AG04449 (cell line): ENCODE measurements at places on chromosomes 1 and 21.

- DNase-seq = no peak
These were observed 57.5 kb upstream of the IL12RB2 start for GRCh38 chr1:67250051-67250653.

DNA sequence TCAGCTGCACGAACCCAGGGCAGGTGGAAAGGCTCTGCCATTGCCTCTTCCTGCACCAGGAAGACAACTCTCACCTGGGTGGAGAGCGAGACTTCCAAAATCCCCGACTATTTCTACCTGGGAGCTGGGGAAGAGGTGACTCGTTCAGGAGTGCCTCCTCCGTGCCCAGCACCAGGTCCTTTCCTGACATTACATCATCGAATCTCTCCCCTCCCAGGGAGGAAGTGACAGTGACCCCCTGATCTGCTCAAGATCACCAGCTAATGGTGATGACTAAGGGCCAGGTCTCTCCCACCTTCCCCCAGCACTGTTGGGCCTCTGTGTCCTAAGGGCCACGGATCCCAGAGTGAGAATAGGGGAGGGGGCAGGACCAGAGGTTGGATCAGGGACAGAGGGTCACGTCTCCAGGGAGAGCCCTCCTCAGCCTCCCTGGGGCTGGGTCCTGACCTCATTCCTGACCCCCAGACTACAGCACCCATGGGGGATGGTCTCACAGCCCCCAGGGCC lies 6.8 kb downstream of the MEGF6 start:
- DNase-seq = no peak

DNA sequence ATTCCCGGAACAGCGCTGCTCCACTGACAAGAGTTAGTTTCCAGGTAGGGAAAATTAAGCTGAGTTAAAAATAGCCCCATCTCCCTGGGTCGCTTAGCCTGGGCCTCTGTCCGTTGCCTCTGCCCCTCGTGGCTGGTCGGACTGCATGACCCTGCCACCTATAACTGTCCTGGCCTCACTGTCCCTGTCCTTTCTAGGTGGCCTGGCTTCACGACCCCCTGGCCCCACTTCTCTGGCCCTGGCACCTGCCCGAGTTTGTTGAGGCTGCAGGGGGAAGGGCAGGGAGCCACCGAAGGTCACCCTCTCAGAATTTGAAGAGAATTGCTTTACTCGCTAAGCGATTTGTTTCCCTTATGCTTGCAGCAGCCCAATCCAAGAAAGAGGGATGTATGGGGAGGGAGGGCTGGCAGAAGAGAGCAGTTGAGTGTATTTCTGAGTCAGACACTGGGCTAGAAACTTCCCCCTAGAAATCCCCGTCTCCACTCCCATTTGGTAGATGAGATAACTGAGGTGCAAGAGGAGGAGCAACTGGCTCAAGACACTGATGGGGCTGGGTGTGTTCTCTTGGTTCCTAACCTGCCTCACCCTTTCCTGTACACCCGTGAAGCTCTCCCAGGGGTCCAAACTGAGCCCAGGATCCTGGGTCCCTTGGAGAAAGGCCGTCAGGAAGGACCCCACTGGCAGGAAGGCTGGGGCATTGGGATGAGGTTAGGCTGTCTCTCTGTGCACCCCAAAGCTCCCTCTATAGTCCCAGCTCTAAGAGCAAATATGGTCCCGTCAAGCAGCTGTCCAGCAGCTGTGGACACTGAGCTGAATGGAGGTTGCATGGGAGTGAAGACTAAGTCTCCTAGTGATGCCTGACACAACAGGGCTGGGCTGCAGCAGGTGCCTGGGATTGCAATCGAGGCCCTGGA lies 2.9 kb upstream of the EDN2 start:
- DNase-seq = no peak

DNA sequence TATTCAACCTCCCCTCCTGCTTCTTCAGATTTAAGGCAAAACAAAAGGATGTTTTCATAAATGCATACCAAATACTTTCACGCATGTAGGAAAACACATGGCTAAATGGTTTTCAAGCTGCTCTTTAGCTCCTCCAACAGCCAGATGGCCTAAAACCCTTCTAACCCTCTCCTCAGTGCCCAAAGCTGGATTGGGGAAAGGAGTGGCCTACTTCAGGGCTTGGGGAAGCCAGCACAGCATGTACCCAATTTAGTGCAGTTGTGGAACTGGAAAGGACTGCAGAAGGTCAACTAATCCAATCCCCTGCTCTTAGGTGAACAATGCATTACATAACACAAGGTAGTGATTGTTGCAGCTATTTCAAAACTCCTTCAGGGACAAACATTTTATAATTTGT lies 9.3 kb downstream of the F5 start:
- DNase-seq = no peak

GRCh38 chr1:37995751-37996345 lies 6.0 kb upstream of the SF3A3 start:
- no peak for DNase-seq

- DNase-seq = no peak
These were observed 1.7 kb downstream of the ID3 start for GRCh38 chr1:23557471-23558124.

- no peak for DNase-seq
These were observed 244.2 kb downstream of the LMO4 start for GRCh38 chr1:87572891-87573290.

- no peak for DNase-seq
These were observed 5.8 kb downstream of the PCNX2 start for GRCh38 chr1:233289676-233290075.

- no peak for DNase-seq
These were observed 24.4 kb downstream of the CELF3 start for GRCh38 chr1:151692226-151692625.

- no peak for DNase-seq
These were observed 12.7 kb upstream of the PCP4 start for GRCh38 chr21:39854572-39854971.

GRCh38 chr1:31904339-31905092 lies 33.7 kb downstream of the PTP4A2 start:
- DNase-seq = no peak

GRCh38 chr1:68979891-68980290 lies 483.0 kb upstream of the DEPDC1 start:
- no peak for DNase-seq

- no peak for DNase-seq
These were observed at the start of gene TSTD1 for GRCh38 chr1:161038523-161039153. Gene TSTD1, minus strand, starts transcription at chr1:161038964. Its CDS starts 75 bp downstream, at chr1:161038889.

DNA sequence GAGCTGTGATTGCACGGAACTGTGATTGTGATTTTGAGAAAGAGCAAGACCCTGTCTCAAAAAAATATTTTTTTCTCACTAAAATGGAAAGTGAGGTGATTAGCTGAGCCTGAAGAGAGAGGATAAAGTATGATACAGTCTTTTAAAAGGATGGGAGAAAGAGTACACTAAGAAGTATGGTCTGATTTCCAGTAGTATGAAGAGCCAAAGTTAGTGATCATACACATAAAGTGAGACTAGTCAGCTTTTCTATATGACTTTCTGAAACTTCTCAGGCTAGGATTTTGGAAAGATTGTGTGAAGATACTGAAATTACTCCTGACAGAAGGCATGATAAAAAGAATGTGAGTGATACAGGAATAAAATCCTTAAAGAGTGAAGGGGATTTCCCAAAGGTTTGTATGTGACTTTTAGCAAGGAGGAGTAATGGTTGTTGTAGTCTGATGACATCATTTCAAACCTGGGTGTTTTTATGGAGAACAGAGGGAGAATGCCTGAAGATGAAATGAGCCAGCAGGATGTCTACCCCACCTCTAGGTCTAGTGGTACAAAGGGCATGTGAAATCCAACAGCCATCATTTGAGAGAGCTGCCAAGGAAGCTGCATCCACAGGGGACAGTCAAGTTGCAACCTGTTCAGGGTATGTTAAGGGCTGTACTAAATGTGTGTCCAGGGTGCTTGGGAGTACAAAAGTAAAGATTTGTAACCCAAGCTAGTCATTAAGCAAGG lies 157.7 kb downstream of the PIK3R3 start:
- DNase-seq = no peak

DNA sequence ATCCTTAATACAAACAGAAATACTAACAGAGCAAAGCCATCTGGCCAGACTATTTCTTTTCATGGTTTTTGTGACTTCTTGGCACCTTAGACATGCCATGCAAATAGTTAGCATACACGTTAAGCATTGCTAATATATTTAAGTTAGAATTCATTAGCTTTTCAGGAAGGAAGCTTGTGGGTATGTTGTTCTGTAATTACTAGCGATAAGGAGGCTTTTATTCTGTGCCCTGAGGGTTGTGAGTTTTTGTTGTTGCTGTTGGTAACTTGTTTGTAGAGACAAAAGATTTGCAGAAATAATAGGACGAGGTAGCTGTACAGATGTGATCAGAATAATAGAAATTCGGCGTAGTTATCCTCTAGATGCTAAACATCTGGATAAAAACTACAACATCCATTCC lies 305.3 kb downstream of the TM2D1 start:
- DNase-seq = no peak

- DNase-seq = no peak
These were observed 2.3 kb downstream of the HIPK1 start for GRCh38 chr1:113931451-113931851.
